ENCODE measurements at places on chromosomes 4 and X.

- DNase-seq, result no peak
These were observed 56.1 kb downstream of the AFF2 start for GRCh38 chrX:148556498-148556897.

DNA sequence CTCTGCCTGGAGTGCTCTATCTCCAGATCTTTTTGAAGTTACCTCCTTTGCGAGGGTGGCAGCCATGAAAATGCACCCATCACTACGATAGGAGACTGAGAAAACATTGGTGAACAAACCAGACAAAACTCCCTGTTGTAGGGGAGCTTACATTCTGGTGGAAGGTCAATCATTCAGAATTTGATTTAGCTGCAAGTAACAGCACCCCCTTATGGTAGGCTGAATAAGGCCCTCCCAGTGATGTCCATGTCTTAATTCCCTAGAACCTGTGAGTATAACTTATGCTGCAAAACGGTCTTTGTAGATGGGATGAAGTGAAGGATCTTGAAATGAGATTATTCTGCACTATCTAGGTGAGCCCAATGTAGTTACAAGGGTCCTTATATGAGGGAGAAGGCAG lies 5.6 kb upstream of the TEC start:
- DNase-seq, result no peak

DNA sequence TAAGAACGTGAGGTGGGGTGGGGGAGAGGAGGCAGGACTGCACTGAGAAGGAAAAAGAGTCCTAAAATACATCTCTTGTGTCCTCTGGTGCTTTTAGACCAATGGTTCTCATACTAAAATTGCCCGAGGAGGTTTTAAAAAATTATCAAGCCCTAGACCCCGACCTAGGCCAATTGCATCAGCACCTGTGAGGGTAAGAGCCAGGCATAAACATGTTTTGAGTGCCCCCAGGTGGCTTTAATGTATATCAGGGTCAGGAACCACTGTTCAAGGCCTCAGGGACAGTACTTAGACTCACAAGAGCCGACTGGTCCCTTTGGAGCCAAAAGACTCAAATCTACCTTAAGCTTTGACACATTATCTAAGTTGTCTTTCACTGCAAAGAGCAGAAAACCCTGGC lies 37.5 kb upstream of the TMEM150C start:
- no peak for DNase-seq

DNA sequence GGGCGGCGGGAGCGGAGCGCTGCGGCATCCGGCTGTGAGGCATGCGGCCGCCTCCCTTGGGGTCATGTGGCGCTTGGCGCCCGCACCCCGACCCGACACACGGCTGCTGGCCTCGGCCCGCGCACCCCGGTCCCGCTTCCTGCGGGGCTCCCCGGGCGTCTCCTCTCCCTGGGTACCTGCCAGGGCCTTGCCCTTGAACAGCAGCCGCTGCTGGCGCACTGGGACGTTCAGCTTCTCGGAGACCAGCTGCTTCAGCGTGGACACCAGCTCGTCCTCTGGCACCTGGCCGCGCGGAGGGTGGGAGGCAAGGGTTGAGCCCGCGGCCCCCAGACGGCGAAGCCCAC lies 391 bp downstream of the UBL4A start:
- no peak for DNase-seq

- DNase-seq, result no peak
These were observed 9.2 kb upstream of the ABLIM2 start for GRCh38 chr4:8167815-8168214.

DNA sequence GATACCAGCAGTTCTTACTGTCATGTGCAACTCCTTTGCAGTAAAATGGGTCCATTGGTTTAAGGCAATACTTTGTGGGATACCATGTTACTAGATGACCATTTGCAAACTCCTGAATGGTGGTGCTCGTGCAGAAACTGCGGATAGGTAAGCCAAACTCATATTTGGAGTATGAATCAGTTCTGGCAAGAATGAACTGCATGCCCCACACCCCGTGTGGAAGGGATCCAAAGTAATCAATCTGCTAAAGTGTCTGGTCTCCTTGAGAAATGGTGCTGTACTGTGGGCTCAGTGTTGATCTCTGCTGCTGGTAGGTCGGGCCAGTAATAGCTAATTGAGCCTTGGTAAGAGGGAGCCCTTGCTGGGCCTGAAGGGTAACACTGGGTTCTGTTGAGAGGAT lies 4.2 kb upstream of the TAB3 start:
- no peak for DNase-seq

DNA sequence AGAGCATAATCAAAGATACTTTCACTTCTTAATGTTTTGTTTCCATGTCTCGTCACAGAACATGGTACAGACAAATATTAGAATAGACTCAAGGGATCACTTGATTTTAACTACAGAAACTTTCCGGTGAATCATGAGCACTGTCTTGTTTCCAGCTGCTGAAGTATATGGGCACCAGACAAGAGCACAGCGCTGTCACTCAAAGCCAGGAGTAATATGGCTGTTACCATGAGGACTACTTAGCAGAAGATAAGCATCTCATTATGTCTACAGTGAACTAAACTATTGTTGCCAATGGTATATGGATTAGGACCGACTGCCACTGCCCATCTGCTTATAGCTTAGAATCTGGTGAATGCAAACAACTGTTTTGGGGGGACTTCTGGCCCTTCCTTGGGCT lies 34.3 kb downstream of the MECP2 start:
- DNase-seq, result no peak

- DNase-seq, result no peak
These were observed 595.1 kb downstream of the RAB28 start for GRCh38 chr4:12889054-12889453.

DNA sequence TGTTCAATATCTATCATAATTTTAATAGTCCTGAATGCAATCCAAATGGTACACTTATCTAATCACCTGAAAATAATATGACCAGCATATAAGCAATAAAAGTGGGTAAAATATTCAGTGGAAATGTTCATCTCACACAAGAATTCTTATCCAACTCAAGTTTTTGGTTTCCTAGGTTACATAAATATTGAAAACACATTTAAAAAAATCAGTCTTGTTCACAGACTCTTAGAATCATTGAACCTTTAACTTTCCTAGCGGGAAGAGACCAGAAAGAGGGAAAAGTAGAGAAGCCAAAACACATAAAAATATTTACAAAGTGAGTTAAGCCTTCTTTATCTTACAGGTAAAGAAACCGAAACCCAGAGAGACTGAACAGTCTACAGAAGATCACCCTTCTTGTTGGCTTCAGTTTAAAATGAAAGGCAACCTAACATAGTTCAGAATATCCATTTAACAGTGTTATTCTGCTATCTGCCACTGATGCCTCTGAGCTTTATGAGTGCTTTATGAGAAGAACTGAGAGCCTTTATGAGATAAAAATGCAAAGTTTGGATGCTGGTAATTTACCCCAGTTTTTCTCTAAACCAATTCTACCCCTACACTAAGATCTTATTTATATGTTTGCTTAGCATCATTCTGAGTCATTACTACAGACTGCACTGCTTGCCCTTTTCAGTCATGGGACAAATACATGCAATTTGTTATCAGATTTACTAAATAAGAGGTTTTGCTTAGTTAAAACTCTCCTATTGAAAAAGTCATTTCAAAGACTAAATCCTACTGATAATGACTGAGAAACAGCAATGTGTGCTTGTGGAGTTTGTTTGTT lies 453.3 kb upstream of the INTU start:
- DNase-seq, result no peak

DNA sequence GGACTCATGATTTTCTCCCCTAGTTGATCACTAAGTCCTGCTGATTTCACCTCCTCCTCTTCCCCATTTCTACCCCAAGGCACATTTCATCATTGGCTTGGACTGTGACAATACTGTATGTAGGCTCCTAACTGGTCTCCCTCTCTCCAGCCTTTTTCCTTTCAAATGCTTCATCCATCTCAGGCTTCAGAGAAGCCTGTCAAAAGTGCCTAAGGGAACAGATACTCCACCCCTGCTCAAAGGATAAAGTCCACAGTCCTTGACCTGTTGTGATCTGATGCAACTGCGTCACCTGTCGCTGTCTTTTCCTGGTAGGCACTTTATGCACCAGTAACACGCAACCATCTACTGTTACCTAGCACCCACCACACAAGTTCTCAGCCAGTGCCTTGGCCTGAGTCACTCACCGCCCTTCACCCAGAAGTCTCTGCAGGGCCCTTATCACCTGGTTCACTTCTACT lies 12.8 kb downstream of the SCARB2 start:
- no peak for DNase-seq

GRCh38 chr4:98394134-98394533 lies 132.9 kb downstream of the RAP1GDS1 start:
- DNase-seq, result no peak
